ENCODE measurements at places on chromosomes 1 and 21.

DNA sequence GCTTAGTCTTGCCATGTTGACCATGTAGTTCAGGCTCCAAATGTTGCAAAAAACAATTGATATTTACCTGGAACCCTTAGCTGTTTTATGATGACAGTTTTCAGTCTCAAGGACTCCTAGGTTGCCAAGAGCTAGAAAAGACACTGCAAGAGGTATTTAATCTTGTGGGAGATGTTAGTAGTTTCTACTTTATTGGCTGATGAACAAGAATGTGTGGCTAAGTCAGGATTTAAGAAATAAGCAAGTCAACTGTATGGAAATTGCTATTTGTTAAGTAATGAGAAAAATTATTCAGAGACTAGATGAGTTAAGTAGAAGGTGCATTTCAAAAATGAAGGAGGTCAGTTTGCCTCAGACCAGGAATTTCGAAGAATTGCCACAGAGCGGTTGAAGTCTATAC is 639.7 kb upstream of the USP24 start:
- no peak for DNase-seq

GRCh38 chr1:6365047-6365446 is 28.5 kb downstream of the ACOT7 start:
- no peak for DNase-seq

DNA sequence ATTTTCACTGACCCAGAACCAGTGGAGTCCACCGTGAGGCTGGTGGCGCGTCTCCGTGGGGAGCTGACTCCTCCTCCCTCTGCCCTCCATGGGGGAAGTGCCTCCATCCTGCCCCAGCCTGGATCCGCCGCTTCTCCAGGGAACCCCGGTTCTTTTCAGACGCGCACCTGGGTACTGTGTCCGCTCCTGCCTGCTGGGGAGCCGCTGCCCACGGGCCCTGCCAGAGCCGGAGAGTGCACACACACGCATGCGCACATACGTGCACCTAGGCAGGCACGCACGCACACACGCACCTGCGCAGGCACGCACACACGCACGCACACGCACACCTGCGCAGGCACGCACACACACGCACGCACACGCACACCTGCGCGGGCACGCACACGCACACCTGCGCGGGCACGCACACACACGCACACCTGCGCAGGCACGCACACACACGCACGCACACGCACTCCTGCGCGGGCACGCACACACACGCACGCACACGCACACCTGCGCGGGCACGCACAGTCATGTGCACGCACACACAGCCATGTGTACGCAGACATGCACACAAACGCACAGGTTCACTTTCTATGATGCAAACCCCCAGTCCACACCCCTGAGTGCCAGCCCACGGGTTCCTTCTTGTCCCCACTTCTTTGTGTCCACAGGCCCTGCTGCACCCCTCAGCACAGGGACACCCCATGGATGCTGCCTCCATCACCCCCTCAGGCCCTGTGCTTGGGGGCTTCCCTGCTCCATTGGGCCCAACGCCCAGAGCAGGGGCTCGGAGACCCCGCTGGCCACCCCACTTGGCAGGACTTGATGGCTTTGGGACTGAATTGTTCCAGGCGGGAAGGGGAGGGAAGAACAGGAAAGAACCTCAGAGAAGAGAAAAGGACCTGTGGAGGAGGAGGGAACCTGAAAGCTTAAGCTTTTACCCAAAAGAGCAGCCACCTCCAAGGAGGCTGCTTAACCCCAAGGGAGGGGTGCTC is 42.7 kb downstream of the MORN1 start:
- DNase-seq = no peak

- DNase-seq = no peak
Observed at GRCh38 chr1:243420946-243421685, 165.3 kb downstream of the SDCCAG8 start.

- DNase-seq = no peak
Observed at GRCh38 chr1:187262731-187263130, 434.0 kb downstream of the PLA2G4A start.

DNA sequence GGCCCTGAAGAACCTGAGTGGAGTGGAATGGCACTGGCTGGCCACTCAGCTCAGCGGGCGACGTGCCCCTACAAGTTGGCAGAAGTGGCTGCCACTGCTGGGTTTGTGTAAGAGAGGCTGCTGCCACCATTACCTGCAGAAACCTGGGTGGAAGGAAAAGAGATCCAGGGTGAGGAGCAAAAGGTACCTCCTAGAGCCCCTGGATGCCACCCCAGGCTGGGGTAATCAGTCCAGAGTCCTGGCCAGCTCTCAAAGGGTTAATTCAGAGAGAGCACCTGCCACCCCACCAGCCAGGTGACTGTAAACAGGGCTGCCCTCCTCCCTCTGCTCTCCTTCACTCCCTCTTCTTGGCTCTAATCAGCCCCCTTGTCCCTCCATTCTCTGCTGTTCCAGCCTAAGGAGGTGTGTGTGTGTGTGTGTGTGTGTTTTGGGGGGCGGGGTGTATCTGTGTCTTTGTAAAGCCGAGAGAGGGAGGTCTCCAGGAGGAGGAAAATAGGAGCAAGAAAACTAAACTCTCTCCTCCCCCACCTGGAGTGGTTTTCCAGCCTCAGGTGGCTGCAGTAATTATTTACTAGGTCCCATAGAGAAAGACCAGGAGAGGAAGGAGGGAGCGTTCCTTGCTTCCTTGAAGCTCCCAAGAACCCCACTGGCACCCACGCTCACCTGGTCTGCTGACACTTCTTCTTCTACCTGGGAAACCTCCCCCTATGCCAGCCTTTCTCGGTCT is 12.6 kb downstream of the TRIM46 start:
- DNase-seq = no peak

- DNase-seq = no peak
Observed at GRCh38 chr1:43518935-43519686, 11.6 kb upstream of the PTPRF start.

GRCh38 chr1:12146343-12147112 is 20.3 kb upstream of the TNFRSF1B start:
- no peak for DNase-seq

GRCh38 chr1:118944133-118944532 is 44.0 kb downstream of the TBX15 start:
- DNase-seq = no peak

GRCh38 chr1:205775717-205776056 is 405 bp upstream of the RAB29 start:
- DNase-seq = no peak

DNA sequence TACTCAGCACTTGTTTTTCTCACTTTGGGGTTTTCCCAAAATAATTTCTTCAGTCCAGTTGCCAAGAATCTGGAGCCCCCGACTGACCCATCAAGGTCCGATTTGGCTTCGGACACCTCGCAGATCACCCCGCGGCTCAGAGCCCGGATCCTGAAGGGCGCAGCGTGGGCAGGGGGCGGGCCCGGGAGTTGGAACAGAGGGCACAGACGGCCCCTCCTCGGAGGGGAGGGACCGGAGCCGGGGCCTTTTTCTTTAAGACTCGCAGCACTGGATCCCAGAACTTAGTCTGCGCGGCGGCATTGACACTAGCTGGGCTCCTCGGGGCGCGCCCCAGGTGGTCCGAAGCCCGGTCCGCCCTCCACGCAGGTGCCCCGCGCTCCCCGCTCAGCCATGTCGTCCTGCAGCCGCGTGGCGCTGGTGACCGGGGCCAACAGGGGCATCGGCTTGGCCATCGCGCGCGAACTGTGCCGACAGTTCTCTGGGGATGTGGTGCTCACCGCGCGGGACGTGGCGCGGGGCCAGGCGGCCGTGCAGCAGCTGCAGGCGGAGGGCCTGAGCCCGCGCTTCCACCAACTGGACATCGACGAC is at the start of gene CBR3:
Gene CBR3 (plus strand): TSS at position 277 of the 588 bp plus-strand sequence. CDS start 114 bp downstream, at position 391.
- no peak for DNase-seq

DNA sequence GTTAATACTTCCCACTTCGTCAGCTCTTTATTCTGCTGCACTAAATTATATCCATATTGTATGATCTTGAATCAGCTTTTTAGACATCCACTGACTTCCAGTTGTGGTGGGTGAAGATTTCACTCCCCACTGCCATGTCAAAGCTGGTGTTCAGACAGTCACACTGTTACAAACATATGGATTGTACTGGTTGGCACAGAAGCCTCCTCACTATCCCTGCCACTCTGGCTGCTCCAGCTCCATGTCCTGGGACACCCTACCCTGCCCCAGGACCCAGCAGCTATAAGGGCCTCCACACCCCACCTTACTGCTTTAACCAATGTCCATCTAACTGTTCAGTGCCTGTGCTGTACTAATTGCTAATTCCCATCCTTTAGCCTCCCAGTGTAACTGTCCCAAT is 32.0 kb upstream of the BATF3 start:
- DNase-seq = no peak

DNA sequence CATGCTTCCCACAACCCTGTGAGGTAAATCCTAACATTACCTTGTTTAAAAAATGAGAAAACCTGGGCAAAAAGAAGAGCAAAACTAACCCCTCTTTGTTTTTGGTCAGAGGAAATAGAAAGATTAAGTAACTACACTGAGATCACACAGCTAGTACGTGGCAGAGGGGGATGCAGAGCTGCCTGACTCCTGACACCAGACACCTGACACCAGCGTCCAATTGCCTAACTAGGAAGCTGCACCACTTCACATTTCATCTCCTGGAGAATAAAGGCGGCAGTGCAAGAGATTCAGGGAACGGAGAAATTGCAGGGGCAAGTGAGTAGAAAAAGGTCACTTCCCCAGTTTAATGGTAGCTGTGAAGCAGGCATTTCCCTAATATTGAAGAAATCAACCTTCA is 229.3 kb upstream of the PTBP2 start:
- DNase-seq = no peak

DNA sequence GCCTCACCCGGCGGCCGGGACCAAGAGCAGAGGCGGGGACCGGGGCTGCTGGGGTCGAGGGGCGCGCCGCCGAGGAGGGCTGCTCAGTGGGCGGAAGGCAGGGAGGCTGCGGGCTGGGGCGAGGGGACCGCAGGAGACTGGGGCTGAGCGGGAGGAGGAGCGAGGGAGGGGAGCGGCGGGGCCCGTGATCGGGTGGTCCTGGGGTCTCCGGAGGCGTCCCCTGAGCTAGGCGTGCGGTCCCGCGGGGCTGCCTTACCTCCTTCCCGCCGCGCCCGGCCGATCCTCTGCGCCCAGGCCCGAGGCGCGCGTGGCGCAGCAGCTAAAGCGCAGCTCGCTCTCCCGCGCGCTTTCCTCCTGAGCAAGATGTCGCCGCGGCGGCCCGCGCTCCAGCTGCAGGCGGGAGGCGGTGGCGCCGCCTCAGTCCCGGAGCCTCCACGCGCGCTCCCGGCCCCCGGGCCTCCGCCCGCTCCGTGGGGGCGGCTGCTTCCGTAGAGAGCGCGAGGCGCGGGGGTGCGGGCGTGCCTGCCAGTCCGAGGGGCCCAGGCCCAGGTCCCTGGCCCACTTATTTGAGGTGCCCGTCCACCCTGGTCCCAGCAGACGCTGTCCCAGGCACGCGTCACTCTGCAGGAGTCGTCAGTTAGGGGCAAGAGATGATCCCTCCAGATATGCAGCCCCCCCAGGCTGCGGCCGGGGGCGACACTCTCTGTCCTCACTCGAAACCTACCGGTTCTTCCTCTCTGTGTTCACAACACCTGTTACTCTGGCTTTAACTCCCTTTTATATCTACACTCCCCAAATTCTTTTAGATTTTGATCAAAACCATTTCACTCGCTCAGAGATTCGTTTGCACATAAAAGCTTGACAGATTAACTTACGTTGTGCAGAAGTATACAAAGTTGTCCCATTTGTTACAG is at the start of gene CCSAP:
Gene CCSAP (minus strand): TSS at position 392 of the 914 bp plus-strand sequence. CDS start 582 bp downstream, outside the sequence.
- peak; percentile 20 for DNase-seq

DNA sequence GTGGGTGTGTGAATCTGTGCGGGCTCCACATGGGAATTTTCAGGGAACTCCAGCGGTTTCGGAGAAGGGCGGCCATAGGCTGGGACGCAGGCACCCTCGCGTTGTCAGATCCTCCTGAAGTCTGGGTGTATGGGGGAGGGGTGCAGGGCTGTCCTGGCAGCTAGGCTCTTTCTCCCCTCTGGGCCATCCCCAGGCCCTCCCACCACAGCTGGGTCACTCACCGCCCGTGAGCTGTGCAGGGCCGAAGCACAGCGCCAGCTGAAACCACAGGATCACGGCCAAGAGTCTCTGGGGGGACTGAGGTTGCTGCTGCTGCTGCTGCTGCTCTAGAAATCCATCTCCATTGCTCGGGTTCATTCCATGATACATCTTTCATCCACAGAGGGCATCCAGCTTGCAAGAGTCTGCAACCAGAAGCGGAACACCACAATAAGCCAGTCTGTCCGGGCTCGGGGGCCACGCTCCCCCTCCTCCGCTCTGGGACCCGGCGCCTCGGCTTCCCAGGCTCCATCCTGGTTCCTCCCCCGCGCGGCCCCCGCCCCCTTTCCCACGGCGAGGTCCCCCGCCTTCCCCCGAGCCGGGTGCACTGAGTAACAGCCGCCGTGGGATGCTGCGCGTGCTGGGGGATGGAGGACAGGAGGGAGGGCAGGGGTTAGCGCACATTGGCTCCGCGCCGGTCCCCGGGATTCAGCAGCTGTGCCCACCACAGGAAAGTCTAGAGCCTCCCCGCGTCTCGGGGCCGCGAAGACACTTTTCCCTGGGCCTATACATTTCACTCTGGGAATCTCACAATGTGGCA is 720 bp downstream of the SUSD4 start:
- DNase-seq = peak; percentile 7

GRCh38 chr1:98068016-98068415 is 147.2 kb upstream of the DPYD start:
- no peak for DNase-seq

- no peak for DNase-seq
Observed at GRCh38 chr1:207910591-207911354, at the start of gene CD34. Gene CD34, minus strand, starts transcription at chr1:207911125. Its CDS starts 45 bp downstream, at chr1:207911080.

DNA sequence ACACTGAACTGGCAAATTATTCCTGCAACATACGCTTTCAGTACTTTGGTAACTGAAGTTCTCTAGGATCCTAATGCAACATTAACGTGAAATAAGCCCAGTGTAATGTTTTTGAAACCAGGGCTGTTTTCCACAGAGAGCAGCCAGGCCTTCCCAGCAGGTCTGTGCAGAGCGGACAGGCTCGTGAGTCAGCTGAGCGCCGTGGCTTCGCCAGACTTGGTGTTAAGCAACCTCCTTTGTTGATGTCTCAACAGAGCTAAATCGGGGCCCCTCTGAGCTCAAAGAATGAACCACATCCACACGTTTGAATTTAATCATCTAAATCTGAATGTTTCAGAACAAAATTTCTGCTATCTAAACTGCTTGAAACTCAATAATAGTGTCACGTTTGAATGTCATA is 181.8 kb upstream of the FMN2 start:
- DNase-seq = no peak

DNA sequence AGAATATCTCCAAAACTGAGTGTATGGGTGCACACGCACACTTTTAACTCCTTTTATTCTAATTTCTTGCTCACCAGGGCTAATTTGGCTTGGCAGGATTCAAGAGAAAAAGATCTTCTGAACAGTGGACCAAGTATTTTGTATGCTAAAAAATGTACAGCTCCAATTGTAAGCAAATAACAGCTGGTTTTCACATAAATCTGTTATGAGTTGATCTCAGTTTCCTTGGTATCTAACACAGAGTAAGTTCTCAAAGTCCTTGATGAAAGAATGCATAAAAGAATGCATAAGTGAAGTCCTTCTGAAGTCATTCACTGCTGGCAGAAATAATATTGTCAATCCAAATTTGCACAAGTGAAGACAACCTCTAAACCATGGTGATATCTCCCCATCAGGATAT is 213.0 kb downstream of the OMA1 start:
- DNase-seq = no peak

Measured in activated CD8-positive, alpha-beta memory T cell treated with anti-CD3 and anti-CD28 coated beads for 4 hours (primary cell).